Right lobe of liver (tissue), 6 donors: ENCODE measurements at places on chromosomes 2 and 18. TPM values are rescaled to one million over a fixed set of nuclear protein-coding genes. Genes with fewer than 3 reads are reported as not detected.

The DPP10 gene
- not detected for total RNA-seq

The AP1S3 gene
- 2.7 TPM for total RNA-seq

The KCNG2 gene
- total RNA-seq = not detected

The CFAP53 gene
- 0.14 TPM for total RNA-seq

The SPP2 gene
- total RNA-seq = 177 TPM
